ENCODE measurements at places on chromosomes 1 and 21.

- DNase-seq: no peak
Measured at GRCh38 chr1:62325681-62326080, 6.4 kb upstream of the KANK4 start.

GRCh38 chr1:246200738-246201137 is 306.3 kb downstream of the SMYD3 start:
- DNase-seq: no peak

GRCh38 chr1:56584910-56585528 is 5.7 kb upstream of the PLPP3 start:
- no peak for DNase-seq

DNA sequence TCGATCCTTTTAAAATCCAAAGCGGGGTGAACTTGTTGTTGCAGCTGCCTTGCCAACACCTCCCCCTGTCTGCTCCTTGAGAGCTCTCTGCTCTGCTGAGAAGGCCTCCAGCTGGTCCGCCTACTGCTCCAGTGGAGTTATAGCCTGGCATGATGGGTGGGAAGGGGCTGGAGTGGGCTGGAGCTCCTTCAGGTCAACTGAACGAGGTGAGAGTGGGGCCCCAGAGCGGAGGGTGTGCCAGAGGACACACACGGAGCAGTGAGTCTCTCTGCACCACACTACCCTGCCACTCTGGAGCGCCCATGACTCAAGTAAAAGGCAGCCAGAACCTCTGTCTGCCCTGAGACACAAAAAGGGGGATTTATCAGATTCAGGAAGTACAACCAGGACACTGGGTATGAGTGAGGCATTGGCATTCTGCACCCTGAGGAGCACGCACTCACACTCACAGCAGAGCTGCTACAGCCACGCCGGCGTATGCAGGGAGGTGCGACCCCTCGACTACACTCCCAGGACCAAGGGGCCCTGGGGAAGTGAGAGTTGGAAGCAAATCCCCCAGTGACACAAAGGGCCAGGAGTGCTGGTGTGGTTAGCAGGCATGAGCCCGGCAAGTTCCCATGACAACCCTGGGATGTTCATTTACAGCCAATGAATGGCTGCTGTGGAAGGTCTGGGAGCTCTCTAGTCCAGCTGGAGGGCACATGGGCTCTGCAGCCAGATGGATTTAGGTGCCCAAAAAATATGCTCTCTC is 28.0 kb upstream of the EVA1B start:
- no peak for DNase-seq

GRCh38 chr1:162570718-162571117 is 9.2 kb downstream of the UAP1 start:
- DNase-seq: no peak

DNA sequence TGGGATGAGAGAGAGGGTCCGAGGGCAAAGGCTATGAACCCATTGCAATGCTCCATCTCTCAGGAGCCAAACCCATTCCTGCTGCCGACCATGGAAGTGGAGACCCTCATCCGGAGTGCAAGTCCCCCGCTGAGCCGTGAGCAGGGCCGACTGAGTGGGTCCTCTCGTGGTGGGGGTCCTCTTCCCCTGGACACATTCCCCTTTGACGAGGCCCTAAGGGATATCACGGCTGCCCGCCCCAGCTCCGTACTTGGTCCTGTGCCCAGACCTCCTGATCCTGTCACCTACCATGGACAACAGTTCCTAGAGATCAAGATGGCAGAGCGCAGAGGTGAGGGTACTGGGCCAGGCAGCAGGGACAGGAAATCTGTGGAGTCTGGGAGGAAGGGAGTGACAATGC is 11.0 kb downstream of the HYI start:
- no peak for DNase-seq

- no peak for DNase-seq
Measured at GRCh38 chr1:15384301-15384901, 25.3 kb upstream of the EFHD2 start.

DNA sequence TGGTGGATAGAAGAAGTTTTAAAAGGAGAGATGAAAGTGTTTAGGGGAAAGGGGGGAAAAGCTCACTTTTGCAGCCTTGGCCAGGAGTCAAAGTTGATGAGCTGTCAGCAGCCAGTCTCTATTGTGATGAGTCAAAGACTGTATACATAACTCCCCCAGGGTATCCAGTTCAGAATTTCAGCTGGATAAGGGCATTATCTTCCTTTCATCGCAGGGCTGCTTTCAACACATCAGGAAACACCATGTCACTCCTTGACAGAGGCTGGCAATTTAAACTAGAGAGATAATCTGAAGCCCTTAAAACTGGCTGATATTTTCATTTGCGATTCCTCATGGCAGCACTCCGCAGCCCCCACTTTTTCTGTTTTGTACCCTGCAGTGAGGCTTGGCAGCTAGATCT is 328.5 kb downstream of the TBX15 start:
- DNase-seq: no peak

- DNase-seq: no peak
Measured at GRCh38 chr1:75996196-75996595, 64.0 kb upstream of the ASB17 start.

- no peak for DNase-seq
Measured at GRCh38 chr1:245330951-245331350, 176.2 kb downstream of the KIF26B start.

GRCh38 chr21:15776818-15777217 is 47.0 kb downstream of the USP25 start:
- DNase-seq: no peak

DNA sequence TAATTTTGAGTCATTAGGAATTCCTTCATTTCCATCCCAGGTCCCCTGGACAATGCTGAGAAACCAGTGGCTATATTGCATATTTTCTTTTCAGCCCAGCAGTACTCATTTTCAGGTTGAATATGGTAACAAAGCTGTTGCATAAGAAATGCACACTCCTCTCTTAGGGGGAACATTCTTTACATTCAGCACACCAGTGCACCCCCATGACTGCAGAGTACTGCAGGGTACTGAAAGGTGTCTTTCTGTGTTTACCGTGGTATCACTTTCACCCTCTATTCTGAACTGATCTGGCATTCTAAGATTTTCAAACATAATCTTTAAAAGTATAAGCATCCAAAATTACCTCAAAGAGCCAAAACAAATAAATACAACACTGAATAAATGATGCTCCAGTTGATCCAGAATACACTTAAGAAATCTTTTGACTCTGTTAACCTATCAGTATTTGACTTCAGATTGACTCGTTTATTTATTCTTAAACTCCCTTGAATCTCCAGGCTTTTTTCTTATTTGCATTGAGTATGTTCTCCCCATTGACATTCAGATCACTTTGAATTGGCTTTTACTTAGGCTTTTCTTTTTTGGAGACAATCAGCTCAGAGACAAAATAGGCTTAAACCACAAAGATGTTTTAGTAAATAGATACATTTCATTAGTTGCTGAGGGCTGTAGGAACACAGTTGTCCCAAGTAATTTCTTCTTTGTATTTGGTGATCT is 213.6 kb downstream of the NFIA start:
- DNase-seq: no peak

DNA sequence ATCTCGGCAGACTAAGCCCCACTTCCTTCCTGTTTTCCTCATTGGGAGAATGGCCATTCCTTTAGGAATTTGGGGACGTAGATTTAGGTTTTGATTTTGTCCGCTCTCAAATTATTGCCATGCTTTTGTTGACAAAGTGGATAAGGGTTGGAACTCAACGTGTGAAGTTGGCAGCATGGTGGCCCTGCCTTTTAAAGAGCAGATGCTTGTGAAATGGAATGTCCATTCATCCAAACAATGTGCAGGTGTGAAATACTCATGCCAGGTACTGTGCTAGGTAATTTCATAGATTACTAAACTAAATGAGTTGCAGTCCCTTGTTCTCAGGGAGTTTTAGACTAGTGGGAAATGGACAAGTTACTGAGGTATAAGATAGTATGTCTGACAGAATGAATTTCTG is 75.0 kb downstream of the SPATA46 start:
- DNase-seq: no peak

DNA sequence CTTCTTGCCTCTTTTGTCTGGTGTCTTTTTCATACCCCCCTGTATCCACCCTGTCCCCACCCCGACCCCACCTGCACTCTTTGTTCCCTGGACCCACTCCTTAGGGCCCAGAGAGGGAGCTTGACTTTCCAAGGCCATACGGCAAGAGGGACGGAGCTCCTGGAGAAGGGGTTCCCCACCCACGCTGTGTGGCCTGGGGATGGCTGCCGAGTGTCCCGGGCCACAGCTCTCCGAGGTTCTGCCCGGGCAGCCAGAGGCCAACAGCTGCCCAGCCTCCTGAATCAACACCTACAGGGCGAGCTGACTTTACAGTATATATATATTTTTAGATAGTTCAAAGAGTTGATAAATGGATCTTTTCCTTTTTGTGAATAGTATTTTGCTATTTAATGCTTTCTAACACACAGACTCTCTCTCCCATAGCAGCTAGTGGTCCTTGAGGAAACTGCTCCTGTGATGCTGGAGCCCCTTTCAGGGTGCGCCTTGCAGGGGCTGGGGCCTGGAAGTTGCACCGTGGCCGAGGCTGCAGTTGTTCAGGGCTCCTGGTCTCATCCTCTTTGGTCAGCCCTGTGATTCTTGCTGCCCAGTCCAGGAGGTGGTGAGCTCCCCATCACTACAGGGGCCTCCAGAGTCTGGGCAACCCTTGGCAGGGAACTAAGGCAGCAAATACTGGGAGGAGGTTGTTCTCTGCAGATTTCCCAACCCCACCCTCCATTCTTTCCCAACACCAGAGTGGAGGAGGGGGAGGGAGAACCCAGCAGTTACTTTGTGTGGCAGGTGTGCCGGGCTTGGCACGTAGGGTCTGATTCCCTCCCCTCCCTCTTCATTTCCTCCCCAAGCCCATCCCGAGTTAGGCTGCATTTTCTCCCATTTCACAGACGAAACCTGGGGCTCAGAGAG is 321.6 kb downstream of the PTPRU start:
- no peak for DNase-seq

DNA sequence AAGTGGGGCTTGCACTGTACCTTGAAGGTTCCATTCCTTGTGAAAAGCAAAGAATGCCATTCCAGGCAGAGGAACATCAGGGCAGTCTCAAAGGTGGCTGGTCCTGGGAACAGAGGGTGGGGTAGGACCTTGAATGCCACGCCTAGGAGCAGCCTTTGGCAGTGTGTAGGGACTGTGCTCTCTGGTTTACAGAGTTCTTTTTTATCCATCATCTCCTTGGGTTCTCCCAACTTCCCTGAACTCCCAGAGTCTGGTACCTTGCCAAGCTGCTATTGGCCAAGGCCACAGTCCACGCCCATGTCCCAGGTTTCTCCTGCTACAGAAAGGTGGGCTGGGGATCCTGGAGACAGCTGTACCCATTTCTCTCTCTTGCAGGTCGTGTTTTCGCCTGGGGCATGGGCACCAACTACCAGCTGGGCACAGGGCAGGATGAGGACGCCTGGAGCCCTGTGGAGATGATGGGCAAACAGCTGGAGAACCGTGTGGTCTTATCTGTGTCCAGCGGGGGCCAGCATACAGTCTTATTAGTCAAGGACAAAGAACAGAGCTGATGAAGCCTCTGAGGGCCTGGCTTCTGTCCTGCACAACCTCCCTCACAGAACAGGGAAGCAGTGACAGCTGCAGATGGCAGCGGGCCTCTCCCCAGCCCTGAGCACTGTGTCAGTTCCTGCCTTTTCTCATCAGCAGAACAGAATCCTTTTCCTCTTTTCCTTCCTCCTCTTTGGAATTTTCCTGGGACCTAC is 15.3 kb upstream of the TRNAU1AP start:
- DNase-seq: no peak

DNA sequence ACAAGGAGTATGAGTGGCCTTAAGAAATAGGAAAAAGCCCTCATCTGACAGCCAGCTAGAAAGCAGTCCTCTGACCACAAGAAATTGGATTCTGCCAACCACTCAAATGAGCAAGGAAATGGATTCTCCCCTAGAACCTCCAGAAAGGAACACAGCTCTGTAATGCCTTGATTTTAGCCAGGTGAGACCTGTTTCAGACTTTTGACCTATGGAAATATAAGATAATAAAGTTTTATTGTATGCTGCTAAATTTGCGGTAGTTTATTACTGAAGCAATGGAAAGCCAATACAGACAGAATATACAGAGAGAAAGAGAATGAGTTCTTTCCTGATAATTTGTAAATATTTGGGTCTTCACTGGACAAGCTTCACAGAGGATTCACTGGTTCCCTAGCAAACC is 28.8 kb upstream of the SELE start:
- no peak for DNase-seq

DNA sequence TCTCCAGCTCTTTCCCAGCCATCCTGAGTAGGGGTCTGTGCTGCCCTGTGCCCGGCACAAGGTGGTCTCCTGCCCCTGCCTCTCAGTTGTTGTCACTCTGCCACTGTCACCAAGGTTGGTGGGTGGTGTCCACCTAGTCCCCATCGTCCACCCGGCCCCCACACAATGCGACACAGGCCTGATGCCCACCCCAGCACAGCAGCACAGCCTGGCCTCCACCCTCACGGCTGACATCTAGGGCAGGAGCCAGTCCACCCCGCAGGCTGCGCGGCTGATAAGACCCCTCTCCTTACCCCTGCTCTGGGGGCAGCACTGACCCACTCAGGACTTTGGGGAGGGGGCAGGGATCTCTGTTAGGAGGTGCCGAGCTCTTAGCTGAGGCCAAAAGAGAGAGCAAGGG is 198.3 kb downstream of the LIPI start:
- no peak for DNase-seq

GRCh38 chr1:62904856-62905225 is 120.9 kb downstream of the ATG4C start:
- no peak for DNase-seq

GRCh38 chr1:59212706-59213105 is 84.2 kb upstream of the FGGY start:
- DNase-seq: no peak

DNA sequence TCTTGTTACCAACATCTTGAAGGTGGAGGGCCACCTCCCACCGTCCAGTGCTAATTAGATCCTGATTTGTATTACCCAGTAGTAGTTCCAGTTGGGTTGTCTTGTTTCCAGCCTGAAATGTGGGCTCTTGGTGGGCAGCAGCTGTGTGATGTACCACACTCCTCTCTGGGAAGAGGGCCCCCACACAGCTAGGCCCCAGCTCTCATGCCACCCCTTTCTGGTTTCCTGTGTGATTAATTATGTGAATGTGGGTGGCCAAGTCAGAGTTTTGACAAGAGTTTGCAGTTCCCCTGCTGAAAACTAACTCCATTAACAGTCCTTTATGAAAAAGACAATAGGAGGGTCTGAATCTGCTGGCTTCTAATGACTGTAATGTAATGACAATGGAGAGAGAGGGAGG is 3.8 kb downstream of the HMGB4 start:
- DNase-seq: no peak

GRCh38 chr1:18946550-18947381 is 9.7 kb downstream of the IFFO2 start:
- no peak for DNase-seq

DNA sequence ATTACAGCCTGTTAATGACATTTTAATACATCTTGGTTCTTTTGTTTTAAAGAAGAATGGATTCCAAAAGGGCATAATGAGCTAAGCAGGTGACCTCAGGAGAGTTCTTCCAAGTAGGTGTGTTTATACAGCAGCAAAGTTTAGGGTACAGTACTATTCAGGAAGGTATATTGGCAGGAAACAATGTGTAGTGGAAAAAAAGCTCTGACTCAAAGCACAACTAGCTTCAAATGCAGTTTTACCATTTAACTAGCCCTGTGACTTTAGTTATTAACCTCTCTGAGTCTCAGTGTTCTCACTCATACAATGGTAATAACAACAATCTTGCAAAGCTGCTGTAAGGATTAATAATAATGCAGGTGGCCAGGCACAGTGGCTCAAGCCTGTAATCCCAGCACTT is 29.9 kb downstream of the FAF1 start:
- DNase-seq: no peak

- DNase-seq: no peak
Measured at GRCh38 chr21:17536381-17536780, 23.5 kb downstream of the CXADR start.

- no peak for DNase-seq
Measured at GRCh38 chr1:68347415-68347814, 102.3 kb downstream of the RPE65 start.

GRCh38 chr1:180182643-180183311 is 28.1 kb downstream of the QSOX1 start:
- DNase-seq: no peak

Data from stimulated activated CD4-positive, alpha-beta T cell treated with anti-CD3 and anti-CD28 coated beads, Interleukin-12 subunit alpha, Interleukin-12 subunit beta, amount 100 ng/mL, for 4 hours (primary cell).